Stimulated activated CD8-positive, alpha-beta memory T cell treated with anti-CD3 and anti-CD28 coated beads, Interleukin-12 subunit alpha, Interleukin-12 subunit beta, amount 100 ng/mL, for 4 hours (primary cell): ENCODE measurements at places on chromosomes 6 and 20.

GRCh38 chr20:4170621-4171537 is 155.5 kb upstream of the RNF24 start:
- no peak for DNase-seq

DNA sequence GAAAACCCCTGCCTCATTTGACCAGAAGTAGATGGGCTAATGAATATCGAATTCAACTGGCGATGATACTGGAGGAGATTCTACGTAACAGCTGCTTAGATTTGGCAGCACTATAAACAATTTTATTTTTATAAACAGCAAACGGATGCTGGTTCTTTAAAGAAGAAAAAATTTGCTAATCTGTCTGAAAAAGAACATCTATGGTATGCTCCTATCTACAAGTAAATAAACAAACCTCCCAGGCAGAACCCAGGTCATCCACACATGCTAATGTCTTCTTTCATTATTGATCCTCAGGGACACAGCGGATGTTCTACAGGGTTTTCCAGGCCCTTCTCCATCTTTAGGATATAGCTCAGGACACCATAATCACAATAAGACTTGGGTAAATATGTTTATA is 291.3 kb downstream of the ALDH8A1 start:
- DNase-seq = no peak

- DNase-seq = no peak
Observed at GRCh38 chr6:137494281-137494987, at the start of gene OLIG3. TSS of gene OLIG3 (minus strand) at chr6:137494394. CDS start at chr6:137494170, 224 bp downstream.

DNA sequence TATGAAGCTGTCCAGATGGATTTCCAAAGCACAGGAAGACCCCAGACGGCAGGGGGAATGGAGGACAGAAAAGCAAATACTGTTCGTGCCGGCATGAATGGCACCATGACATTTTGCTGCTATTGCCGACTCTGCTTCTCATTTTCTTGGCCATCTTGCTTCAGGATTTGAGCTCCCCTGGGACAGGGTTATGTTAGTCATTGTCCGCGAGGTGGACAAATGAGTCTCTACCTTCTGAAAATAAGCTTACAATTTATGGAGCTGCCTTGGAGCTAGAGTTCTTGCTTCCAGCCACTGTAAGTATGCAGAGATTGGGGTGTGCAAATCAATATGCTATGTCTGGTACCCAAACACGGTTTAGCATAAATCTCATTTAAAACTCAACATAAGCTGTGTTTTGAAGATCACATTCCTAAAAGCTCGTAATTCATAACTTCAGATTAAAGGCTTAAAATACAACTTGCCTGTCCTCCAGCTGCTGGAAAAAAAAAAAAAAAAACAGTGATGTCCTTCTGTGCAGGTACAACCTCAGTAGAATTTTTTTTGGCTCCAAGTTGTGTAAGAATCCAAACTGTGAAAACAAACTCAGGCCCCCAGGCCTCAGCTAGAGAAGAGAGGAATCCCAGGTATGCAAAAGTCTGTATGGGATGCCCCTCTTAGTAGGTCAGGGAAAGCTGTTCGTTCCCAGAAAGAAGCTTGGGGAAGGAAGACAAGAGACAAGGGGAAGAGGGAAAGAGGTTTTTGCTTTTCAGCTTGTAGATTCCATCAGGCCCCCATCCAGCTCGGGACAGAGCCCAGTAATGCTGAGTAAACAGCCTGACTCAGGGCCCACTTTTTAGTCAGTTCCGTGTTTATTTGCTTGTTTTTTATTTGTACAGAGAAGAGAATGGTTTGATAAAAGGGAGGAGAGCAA is 184.2 kb upstream of the FOXA2 start:
- DNase-seq = no peak

DNA sequence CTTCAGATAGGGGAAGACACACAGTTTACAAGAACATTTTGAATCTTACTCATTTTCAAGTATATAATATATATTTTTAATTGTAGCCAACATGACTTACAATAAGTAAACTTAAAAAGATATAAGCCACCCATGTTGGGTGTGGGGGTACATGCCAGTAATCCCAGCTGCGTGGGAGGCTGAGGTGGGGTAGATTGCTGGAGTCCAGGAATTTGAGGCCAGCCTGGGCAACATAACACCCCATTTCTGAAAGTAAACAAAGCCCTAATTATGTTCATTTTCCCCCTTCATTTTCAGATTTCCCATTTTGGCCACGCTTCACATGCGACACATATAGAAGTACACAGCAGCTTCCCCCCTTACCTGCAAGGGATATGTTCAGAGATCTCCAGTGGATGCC is 30.5 kb downstream of the SERPINB6 start:
- no peak for DNase-seq
